ENCODE measurements at places on chromosomes 5 and 9. TPM values are rescaled to one million over a fixed set of nuclear protein-coding genes. Genes with fewer than 3 reads are reported as not detected.

Gene DMGDH
- 0.07 TPM for total RNA-seq

Gene TAF11L10
- not detected for total RNA-seq

Gene PCDHGB7
- total RNA-seq = not detected

Gene TSLP
- not detected for total RNA-seq

Gene RAB3C
- total RNA-seq = not detected

Gene TSSK1B
- not detected for total RNA-seq

Gene SPATA31E1
- not detected for total RNA-seq

Gene WHRN
- 1.2 TPM for total RNA-seq

Gene SLF1
- total RNA-seq = 12.0 TPM

Gene ZNF782
- 5.4 TPM for total RNA-seq

Gene FAF2
- 32.6 TPM for total RNA-seq

Gene PCSK1
- not detected for total RNA-seq

Gene SAPCD2
- total RNA-seq = 24.5 TPM

Gene CDH6
- not detected for total RNA-seq

Gene NRARP
- 1.1 TPM for total RNA-seq

Gene FAM163B
- not detected for total RNA-seq

Gene PFN3
- total RNA-seq = not detected

Gene RNF224
- not detected for total RNA-seq

Gene SUSD1
- total RNA-seq = 8.3 TPM

Gene CDKN2B
- total RNA-seq = 6.3 TPM

Gene FIBCD1
- not detected for total RNA-seq

Gene TLX3
- total RNA-seq = not detected

Gene PTCH1
- total RNA-seq = 8.8 TPM

Gene SETD9
- 4.5 TPM for total RNA-seq

Gene LCN12
- 2.8 TPM for total RNA-seq

Gene HBEGF
- total RNA-seq = 68.8 TPM

Gene AGXT2
- total RNA-seq = not detected

Gene PCDHA8
- not detected for total RNA-seq

Gene IFNB1
- total RNA-seq = not detected

Gene BHMT2
- total RNA-seq = not detected

Gene TMEM174
- total RNA-seq = not detected

Gene NTRK2
- 0.23 TPM for total RNA-seq

Gene TMOD1
- total RNA-seq = 0.66 TPM

Gene FCN2
- not detected for total RNA-seq

Gene PCDHGA10
- total RNA-seq = 0.05 TPM

Gene TGFBR1
- total RNA-seq = 76.2 TPM

Gene TERT
- total RNA-seq = 4.0 TPM

Data from activated naive CD4-positive, alpha-beta T cell treated with anti-CD3 and anti-CD28 coated beads, Interleukin-2, amount 10 ng/mL, durations not matched to agents 5 hours and 36 hours (primary cell).